Stimulated activated naive CD8-positive, alpha-beta T cell treated with anti-CD3 and anti-CD28 coated beads, Interleukin-15, amount 100 ng/mL, for 72 hours (primary cell): ENCODE measurements at places on chromosomes 11 and 22.

- DNase-seq = no peak
These were observed 18.4 kb downstream of the TECTA start for GRCh38 chr11:121119440-121119839.

DNA sequence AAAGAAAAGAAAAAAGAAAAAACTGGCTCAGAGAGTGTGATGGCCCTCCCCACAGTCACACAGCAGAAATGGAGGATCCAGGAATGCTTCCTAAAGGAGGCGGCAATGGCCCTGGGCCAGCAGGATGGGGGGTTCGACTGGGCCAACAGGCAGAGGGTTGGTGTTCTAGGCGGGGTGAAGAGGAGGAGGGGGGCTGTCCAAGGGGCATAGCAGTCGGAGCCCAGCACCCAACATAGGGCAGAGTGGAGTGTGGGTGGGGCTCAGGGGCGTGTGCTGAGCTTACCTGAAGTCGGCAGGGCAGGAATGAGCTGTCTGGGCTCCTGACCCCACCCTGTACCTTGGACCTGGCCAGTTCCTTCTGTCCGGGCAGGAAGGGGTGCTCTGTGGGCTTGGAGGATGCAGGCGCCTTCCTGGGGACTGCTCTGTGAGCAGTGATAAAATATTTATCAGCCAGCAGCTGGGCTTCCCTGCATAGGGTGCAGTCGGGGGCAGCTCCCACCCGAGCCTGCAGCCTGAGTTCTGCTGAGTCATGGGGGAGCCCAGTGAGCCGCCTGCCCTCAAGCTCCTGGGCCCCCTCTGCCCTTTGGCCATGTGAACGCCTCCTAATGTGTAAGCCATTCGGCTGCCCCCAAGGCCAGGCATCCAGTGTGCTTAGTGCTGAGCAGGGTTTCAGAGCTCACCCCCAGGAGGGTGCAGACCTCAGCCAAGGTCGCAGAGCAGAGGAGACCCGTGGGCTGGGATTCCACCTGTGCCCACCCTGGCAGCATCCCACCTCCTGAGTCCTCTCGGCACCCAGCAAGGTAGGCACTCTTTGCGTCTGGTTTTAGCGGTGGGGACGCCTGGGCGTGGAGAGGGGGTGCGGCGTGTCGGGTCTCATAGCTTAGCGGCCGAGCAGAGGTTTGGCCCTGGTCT lies 25.3 kb upstream of the PRR5 start:
- DNase-seq = no peak

DNA sequence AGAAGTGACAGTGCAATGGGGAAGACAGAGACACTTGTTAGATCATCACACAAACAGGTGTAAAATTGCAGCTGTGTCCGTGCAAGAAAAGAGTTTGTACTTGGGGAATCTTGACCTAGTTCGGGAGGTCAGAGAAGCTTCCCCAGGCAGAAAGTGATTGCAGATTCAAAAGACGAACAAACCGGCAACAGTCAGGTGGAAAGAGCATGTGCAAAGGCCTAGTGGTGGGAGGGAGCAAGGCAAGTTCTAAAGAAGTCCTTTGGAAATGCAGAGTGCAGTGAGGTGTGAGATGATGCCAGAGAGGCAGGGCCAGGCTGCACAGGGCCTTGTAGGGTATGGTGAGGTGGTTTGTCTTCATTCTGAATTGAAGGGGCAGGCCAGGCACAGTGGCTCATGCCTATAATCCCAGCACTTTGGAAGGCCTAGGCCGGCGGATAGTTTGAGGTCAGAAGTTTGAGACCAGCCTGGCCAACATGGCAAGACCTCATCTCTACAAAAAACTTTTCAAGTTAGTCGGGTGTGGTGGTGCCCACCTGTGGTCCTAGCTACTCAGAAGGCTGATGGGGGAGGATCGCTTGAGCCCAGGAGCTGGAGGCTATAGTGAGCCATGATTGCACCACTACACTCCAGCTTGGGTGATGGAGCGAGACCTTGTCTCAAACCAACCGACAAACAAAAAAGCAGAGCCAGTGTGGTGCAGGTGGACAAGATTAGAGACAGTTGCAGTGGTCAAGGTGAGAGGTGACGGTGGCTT lies 1.9 kb upstream of the ESS2 start:
- no peak for DNase-seq

- DNase-seq = no peak
These were observed 7.5 kb downstream of the ELMOD1 start for GRCh38 chr11:107598225-107599139.

- DNase-seq = no peak
These were observed 24.3 kb downstream of the AMOTL1 start for GRCh38 chr11:94792451-94792850.

- DNase-seq = no peak
These were observed 610.0 kb upstream of the CADM1 start for GRCh38 chr11:116114198-116114651.

DNA sequence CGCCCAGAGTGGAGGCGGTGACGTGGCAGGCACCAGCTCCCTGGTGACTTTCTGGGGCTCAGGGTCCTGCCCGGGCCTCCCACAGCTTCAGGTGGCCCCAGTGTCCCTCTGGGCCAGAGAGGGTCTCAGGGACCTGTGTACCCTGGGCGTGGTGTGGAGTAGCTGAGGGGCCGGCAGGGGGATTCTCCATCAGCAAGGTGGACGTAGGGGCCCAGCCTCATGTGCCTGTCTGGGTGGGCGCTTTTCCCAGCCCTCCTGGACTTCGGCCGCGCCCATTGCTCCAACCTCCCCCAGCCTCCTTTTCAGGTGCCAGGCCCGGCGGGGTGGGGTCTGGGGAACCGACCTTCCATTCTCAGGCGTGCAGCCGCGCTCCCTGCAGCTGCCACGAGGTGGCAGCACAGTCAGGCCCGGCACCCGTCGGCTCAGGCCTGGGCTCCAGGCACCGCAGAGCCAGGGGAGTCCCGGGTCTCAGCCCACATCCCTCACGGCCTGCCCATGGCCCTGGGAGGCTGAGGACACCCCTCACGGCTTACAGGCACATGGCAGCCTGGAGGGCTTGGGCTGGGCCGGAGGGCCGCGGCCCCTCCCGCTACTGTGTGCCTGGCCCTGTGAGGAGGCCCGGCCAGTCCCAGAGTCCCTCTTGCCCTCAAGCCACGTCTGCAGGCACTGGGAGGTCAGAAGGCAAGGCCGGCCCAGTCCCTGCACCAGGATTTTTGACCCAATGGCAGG lies 19.9 kb upstream of the MUC5B start:
- DNase-seq = peak; percentile 71

- no peak for DNase-seq
These were observed 86.7 kb downstream of the TBC1D22A start for GRCh38 chr22:46849101-46849500.

- no peak for DNase-seq
These were observed 197.1 kb upstream of the ARHGAP20 start for GRCh38 chr11:110909336-110909735.

- DNase-seq = no peak
These were observed 380.3 kb upstream of the PITPNB start for GRCh38 chr22:28299309-28299708.

GRCh38 chr11:79744941-79745340 lies 304.1 kb upstream of the TENM4 start:
- DNase-seq = no peak

- no peak for DNase-seq
These were observed at the start of gene MS4A8 for GRCh38 chr11:60699284-60699691. MS4A8 (plus strand) TSS chr11:60699612; CDS start chr11:60700861, 1,249 bp downstream.

DNA sequence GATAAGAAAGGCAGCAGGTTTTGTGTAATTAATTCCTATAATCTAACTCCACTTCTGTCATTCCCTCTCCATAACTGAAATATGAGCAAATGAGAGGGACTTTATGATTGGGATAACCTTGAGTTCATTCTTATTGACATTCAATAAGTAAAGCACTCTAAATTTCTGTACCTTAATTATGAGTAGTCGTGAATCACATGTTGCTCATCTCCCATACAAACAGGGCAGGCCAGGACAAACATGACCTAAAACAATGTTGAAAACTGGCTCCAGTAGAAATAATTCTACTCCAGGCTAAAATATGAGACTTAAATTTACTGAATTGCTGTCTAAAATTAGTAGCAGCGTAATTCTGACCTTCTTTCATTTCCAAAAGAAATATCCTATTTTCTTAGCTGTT lies 505.4 kb downstream of the NELL1 start:
- no peak for DNase-seq

DNA sequence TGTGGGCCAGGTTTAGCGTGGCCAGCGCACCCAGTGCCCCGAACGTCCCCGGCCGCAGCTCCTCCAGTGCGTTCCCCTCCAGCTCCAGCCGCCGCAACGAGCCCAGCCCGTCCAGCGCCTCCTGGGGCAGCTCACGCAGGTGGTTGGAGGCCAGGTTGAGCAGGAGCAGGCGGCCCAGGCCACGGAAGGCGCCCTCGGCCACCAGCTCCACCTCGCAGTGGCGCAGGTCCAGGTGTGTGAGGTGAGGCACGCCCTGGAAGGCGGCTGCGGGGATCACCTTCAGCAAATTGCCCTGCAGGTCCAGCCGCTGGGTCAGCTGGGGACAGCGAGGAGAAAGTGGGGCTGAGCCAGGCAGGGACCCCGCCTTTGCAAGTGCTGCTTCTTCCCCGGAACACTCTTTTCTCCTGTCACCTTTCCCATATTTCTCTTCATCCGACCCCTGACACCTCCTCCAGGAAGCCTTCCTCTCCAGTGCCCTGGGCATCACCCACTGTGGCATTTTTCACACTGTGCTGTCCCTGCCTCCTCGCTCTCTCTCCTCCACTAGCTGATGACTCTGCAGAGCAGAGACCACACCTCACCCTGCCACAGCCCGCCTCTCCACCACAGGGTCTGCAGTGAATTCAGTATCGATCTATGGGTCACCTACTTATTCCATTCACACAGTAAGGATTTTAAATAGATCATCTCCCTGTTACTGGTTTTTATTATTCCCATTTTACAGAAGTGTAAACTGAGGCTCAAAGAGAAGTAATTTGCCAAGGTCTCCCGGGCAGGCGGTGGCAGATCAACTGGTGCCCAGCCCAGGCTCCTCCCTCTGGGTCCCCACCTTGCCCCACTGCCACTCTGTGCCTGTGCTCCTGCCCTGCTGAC lies 1.9 kb downstream of the CHADL start:
- no peak for DNase-seq

GRCh38 chr22:30578481-30578880 lies 4.0 kb upstream of the GAL3ST1 start:
- no peak for DNase-seq
